ENCODE measurements at places on chromosomes 1 and 21. TPM values are rescaled to one million over a fixed set of nuclear protein-coding genes. Genes with fewer than 3 reads are reported as not detected.

The RHEX gene
- total RNA-seq = 11.2 TPM

The MYOCOS gene
- not detected for total RNA-seq

The USP33 gene
- total RNA-seq = 50.9 TPM

The PCBP3 gene
- total RNA-seq = 9.2 TPM

The TGFB2 gene
- total RNA-seq = 5.8 TPM

The ORC1 gene
- 1.2 TPM for total RNA-seq

The PPIAL4G gene
- not detected for total RNA-seq

DNA sequence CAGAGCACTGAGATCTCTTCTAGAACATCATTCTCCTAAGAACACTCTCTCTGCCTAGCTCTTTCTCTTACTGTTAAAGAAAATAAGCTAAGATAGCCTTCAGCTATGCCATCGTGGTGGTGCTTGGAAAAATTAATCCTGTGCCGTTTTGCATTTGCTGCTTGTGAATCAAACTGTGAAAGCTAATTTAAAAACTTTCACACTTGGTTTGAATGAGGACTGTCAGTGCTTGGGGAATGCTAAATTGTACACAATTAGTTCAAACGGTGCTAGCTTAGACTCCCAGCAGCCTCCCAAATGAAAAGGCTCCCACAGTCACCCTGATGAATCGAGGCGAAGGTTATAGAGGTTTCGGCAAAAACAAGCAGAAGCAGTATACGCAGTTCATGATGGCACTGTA is 79.6 kb downstream of the DAB1 start:
- no peak for DNase-seq

DNA sequence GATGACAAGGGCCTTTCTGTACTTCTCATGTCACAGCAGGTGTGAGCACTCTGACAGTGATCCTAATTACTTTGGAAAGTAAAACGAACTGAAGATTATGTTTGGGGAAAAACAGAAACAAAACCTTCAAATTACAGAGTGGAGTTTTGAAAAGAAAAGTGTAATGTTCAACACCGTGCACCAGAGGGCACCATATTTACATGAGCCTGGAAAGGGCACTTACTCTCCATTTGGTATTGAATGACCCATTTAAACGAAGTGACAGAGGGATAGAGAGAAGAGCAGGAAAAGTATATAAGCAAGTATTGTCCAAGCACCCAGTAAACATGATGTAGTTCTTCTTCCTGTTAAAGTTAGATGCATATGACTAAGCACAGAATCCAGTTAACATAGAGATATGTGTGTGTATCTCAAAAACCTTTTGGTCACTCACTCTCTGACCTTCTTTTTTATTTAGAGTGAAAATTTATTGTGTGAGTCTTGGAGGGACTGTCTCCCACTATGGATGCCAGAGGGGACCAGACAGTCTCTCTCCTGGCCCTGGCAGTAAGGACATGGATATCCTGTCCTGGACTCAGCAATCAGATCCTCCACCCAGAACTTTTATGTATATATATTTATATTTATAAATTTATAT is 3.8 kb upstream of the RGSL1 start:
- no peak for DNase-seq

DNA sequence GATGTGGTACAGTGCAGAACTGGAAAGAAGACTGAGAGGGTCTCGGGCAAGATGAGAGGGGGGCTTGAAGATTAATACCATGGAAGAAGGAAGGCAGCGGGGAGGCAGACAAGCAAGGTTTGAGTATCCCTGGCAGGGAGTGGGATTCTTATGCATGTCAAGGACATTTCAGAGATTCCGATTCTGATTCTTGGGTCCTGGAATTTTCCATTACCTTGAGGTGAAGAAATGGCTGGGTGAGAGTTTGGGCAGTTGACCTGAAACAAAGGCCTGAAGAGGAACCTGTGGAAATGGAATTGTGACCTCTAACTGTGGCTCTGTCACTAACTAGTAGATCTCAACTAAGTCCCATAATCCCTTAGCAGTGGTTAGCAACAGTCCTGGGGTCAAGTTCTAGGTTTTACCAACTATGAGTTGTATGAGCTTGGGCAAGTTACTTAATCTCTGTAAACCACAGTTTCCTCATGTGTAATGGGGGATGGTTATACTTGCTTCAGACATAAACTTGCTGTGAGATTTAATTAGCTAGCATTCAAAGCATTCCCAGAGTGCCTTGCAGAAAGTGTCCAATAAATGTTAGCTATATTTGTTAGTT is 8.6 kb upstream of the ACTN2 start:
- peak; percentile 42 for DNase-seq

- DNase-seq = no peak
These were observed 65.1 kb downstream of the GADD45A start for GRCh38 chr1:67749844-67750690.

DNA sequence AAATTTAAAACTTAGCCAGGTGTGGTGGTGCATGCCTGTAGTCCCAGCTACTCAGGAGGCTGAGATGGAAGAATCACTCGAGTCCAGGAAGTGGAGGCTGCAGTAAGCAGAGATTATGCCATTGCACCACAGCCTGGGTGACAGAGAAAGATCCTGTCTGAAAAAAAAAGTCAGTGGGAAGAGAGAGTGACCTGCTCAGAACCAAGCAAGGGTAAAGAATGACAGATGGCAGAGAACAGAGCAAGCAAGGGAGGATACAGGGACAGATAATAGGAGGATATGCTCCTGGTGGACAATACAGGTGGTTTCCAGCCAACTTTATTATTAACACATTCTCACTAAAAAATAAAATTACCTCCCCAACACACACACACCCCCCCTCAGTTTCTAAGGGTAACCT is 4.6 kb upstream of the TMEM51 start:
- DNase-seq = no peak

DNA sequence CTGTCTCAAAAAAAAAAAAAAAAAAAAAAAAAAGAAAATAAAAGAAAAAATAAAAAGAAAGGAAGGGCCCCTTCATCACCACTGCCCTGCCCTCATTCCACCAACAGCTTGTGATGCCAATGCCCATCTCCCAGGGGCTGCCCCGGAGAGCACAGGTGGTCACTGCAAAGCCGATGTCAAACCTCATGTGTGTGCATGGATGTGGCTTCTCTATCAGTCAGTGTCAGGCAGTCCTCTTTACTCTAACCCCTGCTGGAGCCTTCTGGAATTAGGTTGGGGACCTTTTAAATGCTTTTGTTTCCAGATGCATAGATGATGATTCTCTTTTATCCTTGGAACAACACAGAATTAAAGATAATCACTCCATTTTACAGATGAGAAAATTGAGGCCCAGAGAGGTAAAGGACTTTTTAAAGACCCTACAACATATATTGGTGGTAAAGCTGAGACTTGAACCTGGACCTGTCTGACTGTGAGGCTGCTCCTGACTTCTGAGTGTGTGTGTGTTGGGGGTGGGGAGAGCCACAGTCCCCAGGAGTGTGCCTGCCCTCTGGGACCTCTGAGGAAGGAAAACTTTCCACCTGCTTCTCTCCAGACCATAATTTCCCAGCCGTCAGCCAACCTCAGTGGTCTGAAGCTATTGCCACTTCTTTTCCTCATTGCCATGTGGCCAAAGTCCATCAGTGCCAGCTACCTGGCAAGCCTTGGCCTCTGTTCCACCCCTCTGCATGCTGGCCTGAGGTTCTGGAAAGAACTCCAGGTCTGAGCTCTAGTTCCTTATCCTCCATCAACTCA is 3.0 kb upstream of the TMEM54 start:
- DNase-seq = no peak

GRCh38 chr1:33282791-33283190 is 26.5 kb downstream of the ZNF362 start:
- DNase-seq = no peak

DNA sequence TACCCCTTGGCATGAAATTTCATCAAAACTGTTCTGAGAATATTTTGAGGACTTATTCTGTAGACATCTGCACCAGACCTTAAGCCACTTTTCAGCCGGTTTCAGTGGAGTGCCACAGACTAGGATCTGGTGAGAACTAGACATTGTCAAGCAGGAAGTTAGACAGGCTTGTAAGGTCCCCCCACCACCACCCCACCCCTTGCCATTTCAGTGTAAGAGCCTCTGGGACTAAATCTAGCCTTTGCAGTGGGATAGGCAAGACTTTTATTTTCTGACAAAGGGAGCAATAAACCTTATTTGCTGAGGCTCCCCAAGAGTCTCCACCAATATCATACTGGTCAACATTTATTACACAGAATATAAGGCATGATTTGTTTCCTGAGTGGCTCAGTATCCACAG is 77.9 kb upstream of the EXO1 start:
- DNase-seq = no peak

GRCh38 chr1:218810306-218810705 is 363.4 kb upstream of the LYPLAL1 start:
- no peak for DNase-seq

GRCh38 chr1:234550341-234551031 is 59.5 kb downstream of the IRF2BP2 start:
- DNase-seq = no peak

GRCh38 chr1:47382399-47382983 is 33.6 kb upstream of the FOXE3 start:
- no peak for DNase-seq

DNA sequence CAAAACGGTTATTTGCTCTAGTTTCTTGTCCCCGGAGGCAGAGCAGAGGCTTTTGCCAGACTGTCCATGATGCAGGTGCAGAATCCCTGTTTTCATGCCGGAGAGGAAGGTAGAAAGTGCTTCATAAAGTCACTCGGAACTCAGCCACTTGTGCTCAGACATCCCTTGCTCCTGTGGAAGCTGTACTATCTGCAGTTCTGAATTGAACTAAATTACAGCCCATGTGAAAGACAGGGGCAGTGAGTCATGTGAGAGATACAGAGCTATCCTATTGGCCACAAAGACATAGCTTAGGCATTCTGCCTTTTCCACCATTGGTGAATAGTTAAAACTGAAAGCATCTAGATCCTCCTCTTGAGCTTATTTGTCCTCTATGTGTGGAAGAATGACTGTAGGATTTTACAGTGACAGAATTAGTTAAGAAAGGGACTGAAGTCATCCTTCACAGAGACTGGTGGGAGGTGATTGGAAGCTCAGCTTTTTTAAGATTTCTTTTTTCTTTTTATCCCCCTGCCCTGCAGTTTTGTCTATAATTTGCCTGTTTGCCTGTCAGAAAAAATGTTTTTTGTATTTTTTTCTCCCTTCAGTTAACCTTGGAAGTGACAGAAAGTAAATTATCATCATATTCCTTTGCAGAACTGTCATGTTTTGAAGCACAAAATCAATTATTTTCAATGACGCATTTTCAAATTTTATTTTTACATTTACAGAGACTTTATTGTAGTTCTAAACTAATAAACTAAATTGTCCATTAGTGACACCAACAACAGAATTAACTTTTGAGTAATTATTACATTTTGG is 298.6 kb downstream of the PTPRC start:
- DNase-seq = no peak

GRCh38 chr1:32716312-32717148 is 14.0 kb upstream of the SYNC start:
- no peak for DNase-seq

GRCh38 chr1:10957133-10957532 is 55.3 kb upstream of the TARDBP start:
- no peak for DNase-seq

- DNase-seq = no peak
These were observed 37.1 kb upstream of the CLSTN1 start for GRCh38 chr1:9860887-9861286.

GRCh38 chr1:36529769-36530260 is 47.1 kb upstream of the CSF3R start:
- DNase-seq = no peak

- DNase-seq = no peak
These were observed 1.2 kb downstream of the RUNX3 start for GRCh38 chr1:24928689-24929397.

GRCh38 chr1:17365293-17365692 is 6.7 kb upstream of the PADI6 start:
- no peak for DNase-seq

All from esophagus muscularis mucosa (tissue), 4 donors.